ENCODE measurements at places on chromosomes 11 and 22.

DNA sequence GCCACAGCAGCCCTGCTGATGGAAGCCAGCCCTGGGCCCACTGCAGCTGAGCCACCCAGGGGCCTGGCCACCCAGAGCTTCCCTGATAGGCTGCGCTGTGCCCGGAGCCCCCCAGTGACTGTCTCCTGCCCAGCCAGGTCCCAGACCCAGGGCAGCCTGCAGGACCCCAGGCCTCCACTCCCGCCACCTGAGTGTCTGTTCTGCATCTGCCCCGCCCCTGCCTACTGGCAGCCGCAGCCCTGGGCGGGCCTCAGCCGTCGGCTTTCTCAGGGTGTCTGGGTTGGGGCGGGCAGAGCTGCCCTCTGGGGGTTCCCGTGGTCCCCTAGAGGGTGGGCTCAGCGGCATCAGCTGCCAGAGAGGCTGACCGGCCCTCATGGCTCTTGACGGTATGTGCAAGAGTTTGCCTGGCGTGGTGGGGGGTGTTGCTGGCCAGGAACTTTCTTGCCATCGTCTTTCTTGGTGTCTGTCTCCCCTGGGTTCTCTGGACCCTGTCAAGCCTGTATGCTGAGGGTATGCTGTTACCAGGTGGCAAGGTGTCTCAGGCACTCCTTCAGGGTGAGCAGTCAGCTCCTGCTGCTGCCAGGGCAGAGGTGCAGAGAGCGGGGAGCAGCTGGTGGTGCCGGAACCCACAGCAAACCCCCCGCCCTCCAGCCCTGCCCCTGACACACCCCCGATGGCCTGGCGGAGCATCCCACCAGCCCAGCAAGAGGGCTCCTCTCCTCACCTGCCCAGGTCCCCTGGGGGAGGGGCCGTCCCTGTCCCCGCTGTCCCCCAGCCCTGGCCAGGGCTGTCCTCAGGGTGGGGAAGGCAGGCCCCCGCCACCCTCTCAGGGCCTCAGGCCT is 12.2 kb upstream of the PIM3 start:
- DNase-seq, result no peak
- H3K36me3 ChIP-seq, result no peaks in the 10 kb centered on the region
- peaks cover 8% of the 10 kb centered on the region for H3K4me1 ChIP-seq
- H3K27ac ChIP-seq, result no peak overlapping the region
- H3K27me3 ChIP-seq, result no peaks in the 10 kb centered on the region

DNA sequence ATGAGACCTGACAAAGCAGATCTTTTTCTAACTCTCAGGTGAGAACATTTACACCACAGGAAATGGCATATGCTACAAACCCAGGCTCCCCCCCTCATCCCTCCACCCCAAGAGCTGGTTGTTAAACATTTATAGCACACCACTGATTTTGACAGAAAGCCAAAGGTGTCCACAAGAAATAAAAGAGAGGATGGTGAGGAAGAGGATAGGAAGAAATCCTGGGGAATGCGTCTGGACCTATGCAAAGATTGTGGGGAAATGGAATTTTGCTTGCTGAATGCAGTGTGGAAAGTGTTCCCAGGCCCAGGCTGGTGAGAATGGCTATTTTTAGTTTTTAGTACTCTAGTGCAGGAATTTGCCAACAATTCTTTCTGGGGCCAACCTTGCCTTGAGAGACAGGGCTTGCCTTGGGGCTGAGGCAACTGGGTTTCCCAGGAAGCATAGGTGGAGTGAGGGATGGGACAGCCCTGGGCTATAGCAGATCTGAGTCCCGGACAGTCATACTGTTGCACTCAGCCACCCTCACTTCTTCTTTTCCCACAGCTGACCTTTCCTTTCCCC is 163.9 kb downstream of the ADAMTS15 start:
- H3K27ac ChIP-seq, result no peak overlapping the region
- no peaks in the 10 kb centered on the region for H3K36me3 ChIP-seq
- H3K4me3 ChIP-seq, result no peak overlapping the region
- H3K4me1 ChIP-seq, result peaks cover 11% of the 10 kb centered on the region

GRCh38 chr11:27210531-27210930 is 152.5 kb downstream of the CCDC34 start:
- no peaks in the 10 kb centered on the region for H3K36me3 ChIP-seq
- DNase-seq, result no peak
- no peaks in the 10 kb centered on the region for H3K27me3 ChIP-seq
- no peak overlapping the region for H3K27ac ChIP-seq
- no peak overlapping the region for H3K4me3 ChIP-seq
- no peaks in the 10 kb centered on the region for H3K4me1 ChIP-seq

DNA sequence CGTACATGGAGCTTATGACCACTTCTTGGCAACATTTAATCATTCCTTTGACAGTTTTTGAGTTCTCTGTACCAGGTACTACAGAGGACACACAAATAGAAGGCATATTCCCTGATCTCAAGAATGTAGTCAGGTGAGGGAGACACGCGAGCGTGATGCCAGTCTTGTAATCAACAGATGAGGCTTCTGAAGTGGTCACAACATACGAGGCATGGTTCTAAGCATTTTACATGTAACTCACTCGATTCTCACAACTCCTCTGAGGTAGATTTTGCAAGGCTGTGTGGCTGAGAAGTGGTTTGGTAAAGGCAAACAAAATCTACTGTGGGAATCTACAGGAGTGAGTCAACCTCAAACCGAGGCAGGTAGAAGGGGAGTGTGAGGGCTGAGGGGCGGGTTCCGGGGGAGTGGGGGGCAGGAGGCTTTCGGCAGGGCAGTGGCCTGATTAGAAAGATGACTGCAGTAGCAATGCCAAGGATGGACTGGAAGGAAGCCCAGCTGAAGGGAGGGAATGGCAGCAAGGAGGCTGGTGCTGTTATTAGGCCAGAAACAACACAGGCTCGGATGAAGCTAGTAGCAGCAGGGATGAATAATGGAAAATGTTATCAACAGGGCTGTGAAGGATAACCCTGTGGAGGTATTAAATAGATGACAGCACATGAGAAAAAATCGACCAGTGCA is 63.8 kb downstream of the ST14 start:
- no peaks in the 10 kb centered on the region for H3K27me3 ChIP-seq
- no peak overlapping the region for H3K4me3 ChIP-seq
- peaks cover 31% of the 10 kb centered on the region for H3K4me1 ChIP-seq
- DNase-seq, result no peak
- no peaks in the 10 kb centered on the region for H3K36me3 ChIP-seq

All from Karpas-422 (cell line).